NCI-H2029 (cell line): ENCODE measurements at places on chromosomes 7 and 10.

GRCh38 chr7:40884241-40884640 is 749.4 kb downstream of the SUGCT start:
- DNase-seq, result no peak

DNA sequence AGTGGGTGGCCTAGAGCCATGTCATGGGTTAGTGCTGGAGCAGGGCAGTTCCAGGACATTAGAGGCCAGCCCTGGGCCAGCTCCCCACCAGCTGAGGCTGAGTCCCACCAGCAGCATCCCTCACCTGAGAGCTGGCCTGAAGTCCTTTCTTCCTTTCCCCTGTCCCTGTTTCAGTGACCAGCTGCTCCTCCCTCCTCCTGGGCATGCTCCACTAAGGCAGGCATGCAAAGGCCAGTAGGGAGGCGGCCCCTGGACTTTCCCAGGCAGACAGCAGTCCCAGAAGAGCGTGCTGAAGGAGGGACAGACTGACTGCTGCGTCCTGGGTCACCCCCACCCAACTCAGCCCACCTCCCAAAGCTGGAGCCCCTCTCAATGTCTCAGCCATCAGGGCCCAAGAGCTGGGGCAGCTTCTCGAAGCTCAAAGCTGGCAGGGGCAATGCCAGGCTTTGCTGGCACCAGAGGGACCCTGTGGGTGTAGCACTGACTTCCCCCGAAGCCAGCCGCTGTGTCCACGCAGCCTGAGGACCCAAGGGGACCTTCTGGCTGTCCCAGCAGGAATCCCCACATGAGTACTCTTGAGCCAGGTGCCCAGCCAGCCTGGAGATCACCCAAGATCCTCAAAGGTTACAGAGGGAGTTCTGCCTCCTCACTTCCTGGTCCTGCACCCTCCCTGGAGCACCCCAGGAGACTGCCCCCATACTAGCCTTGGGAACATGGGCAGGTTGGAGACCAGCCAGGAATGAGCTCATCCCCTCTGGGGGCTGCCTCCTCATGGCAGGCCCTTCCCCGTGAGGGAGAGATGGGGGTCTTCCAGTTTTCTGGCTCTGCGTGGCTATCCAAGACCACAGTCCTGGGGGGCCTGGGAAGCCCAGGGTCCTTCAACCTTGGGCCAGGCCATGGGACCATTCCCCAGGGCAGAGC is 35.2 kb upstream of the RET start:
- no peak for DNase-seq

DNA sequence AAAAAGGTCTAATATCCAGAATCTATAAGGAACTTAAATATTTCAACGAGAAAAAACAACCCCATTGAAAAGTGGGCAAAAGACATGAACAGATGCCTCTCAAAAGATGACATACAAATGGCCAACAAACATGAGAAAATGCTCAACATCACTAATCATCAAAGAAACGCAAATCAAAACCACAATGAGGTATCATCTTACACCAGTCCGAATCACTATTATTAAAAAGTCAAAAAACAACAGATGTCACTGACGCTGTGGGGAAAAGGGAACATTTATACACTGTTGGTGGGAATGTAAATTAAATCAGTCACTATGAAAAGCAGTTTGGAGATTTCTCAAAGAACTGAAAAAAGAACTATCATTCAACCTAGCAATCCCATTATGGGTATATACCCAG is 6.0 kb downstream of the VWDE start:
- no peak for DNase-seq

DNA sequence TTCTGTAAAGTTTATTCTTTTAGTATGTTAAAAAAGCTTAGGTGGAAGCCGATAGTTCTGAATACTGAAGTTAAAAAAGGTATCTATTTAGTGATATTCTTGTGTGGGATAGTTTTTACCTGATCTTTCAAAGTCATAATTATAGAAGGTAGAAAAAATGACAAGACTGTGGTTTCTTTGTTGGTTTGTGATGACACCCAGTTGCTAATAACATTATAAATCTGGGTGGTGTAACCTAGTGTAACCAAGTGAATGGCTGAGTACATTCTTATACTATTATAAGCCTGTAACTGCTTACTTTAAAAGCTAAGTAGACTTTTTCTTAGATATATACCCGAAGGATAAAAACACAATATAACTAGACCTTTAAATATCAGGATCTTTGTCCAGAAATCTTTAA is 2.3 kb downstream of the CDK13 start:
- no peak for DNase-seq

- DNase-seq, result no peak
Observed at GRCh38 chr7:401495-401894, 111.5 kb downstream of the FOXL3 start.

- no peak for DNase-seq
Observed at GRCh38 chr7:46317256-46317655, 396.2 kb upstream of the IGFBP3 start.

- no peak for DNase-seq
Observed at GRCh38 chr7:11210374-11210773, 236.7 kb downstream of the PHF14 start.

DNA sequence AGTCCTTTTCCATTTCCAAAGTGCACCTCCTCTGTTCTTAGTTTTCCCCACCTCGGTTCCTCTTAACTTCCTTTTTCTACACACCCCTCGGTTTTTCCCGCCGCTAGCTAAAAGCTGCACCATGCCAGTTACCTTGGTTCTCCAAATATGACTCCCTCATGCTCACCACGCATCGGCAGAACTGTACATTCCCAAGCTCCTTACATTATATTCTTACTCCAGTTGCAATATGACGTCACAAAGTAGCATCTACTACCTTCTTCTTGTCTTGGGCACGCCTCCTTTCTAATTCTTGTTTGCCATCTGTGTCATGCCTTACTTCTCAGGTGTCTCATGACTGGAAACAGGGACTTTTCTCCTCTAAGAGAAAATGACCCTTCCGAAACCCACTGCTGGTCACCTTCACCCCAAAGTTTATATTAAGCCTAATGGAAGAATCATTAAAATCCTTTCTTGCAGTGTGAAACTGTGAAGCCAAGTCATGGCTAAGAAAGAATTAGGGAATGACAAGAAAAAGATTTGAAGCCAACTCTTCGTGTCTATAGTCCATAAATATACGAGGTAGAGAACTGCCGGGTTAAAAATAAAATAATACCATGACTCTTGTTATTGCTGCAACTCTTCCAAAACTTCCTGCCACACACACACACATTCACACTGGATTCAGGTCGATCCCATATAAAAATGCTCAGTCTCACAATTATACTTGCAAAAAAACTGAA is 1.7 kb downstream of the ESYT2 start:
- no peak for DNase-seq

DNA sequence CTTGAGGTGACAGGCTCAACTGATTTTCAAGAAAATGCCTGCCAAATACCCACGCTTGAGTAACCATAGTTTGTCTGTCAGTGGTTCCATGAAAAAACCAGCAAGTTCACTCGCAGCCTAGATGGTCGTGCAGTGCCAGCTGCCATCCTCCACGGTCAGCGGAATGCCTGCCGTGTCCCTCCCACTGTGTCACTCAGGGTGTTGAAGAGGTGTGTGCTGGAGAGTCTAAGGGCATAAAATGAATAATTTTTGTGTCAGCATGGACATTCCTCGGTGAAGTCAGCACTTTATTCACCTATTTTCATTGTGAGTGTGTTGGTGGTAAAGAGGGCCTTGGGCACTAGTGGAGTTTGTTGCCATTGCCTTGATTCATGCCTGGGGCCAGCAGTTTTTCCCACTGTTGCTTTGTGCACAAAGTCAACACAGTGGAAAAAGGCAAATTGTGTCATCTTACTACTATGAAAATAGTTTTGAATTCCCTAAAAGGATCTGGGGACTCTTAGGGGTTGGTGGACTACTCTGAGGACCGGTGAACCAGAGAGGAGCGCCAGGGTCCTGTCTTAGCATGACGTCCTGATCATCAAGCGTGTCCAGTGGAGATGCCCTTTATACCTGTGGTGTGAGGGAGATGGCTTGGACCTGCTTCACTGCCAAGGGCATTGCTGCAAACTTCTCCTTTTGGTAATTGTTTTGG is 17.6 kb downstream of the MINDY4 start:
- DNase-seq, result no peak

DNA sequence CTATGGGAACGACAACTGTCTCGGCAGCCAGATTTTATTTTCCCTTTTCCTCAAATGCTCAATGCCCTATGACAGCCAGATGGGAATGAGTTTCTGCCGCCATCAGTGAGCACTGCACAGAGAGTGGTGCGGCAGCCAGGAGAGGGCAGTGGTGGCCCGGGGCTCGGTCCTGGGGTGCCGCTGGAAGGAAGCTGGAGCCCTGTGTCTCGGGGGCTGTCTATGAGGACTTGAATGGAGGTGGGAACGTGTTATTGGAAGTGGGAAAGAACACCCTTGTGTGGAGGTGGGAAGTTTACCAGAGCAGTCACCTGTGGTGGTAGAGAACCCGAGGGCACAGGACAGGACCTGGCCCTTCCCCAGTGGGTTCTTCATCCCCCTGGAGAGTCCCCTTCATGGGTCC is 35.8 kb downstream of the JAKMIP3 start:
- DNase-seq, result no peak

DNA sequence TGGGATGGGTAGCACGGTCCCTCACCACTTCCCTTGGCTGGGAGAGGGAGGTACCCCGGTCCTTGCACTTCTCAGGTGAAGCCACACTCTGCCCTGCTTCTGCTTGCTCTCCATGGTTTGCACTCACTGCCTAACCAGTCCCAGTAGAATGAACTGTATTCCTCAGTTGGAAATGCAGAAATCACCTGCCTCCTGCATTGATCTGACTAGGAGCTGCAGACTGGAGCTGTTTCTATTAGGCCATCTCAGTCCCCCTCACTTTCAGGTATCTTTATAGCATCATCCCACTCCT is 264.9 kb downstream of the ZWINT start:
- DNase-seq, result no peak

DNA sequence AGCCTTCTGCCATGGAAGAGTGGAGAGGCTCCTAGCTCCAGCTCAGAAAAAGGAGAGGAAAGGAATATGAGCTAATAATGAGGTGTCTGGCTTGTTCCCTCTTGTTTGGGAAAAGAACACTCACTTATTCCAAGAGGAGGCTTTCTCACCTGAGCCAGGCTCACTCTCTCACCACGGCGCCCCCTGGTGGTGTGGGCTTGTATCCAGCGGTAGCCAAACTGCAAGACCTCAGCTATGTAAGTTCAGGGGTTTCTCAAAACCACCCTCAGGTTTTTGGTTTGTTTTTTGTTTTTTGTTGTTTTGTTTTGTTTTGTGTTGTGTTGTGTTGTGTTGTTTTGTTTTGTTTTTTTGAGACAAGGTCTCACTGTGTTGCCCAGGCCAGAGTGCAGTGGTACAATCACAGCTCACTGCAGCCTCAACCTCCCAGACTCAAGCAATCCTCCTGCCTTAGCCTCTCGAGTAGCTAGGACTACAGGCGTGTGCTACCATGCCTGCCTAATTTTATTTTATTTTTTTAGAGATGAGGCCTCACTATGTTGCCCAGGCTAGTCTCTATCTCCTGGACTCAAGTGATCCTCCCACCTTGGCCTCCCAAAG is 124.0 kb downstream of the TMEM130 start:
- peak; percentile 66 for DNase-seq

- no peak for DNase-seq
Observed at GRCh38 chr10:99785646-99786045, 3.2 kb downstream of the ABCC2 start.
